ENCODE measurements at places on chromosomes 3 and 15. TPM values are rescaled to one million over a fixed set of nuclear protein-coding genes. Genes with fewer than 3 reads are reported as not detected.

DNA sequence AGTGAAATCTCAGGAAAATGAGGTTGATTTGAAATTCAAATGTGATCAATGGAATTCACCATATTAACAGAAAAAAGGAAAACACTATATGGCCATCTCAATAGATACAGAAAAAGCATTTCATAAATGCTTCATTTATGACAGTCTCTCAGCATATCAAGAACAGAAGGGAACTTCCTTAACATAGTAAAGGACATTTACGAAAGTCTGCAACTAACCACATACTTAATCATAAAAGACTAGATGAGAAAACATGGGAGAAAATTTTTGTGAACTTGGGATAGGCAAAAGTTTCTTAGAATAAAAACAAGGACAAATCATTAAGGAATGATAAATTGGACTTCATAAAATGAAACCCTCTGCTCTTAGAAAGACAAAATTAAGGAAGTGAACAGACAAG is 24.7 kb upstream of the TIPARP start:
- H3K36me3 ChIP-seq = no peaks in the 10 kb centered on the region
- DNase-seq = no peak
- H3K27me3 ChIP-seq = no peaks in the 10 kb centered on the region
- no peak overlapping the region for H3K27ac ChIP-seq
- H3K4me1 ChIP-seq = no peaks in the 10 kb centered on the region
- no peak overlapping the region for H3K4me3 ChIP-seq

Gene GRK7
- polyA plus RNA-seq = not detected

DNA sequence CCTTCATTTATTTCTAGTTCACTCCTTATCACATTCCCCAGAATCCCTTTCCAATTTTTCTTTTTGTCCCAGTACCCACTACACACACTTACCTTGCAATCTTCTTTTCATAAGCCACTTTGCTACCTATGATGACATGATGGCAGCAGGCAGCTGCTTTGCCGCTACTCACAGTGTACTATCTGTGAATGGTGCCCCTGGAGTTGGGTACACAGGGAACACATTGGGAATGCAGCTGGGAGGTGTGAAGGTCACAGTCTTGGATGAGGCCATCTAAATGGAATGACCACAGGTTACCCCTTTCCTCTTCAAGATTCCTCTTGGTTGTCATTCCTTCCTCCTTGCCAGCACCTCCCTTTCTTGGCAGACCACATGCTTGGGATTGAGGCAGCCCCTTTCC is 20.8 kb upstream of the TNIK start:
- H3K27ac ChIP-seq = no peak overlapping the region
- H3K27me3 ChIP-seq = no peaks in the 10 kb centered on the region
- no peaks in the 10 kb centered on the region for H3K36me3 ChIP-seq
- H3K4me3 ChIP-seq = no peak overlapping the region
- H3K4me1 ChIP-seq = peaks cover 1% of the 10 kb centered on the region

DNA sequence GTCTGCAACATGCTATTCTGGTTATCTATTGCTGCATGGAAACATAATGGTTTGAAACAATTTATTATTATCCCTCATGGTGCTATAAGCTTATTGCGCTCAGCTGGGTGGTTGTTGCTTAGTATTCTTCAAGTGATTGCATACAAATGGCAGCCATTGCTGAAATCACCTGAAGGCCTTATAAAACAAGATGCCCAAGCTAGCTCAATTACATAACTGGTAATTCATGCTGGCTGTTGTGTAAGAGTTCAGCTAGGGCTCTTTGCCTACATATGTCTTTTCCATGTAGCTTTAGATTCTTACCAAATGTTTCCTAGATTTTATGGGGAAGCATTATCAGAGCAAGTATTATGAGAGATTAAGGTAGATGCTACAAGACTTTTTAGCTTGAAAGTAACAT is 644.0 kb upstream of the CBLB start:
- no peaks in the 10 kb centered on the region for H3K36me3 ChIP-seq
- H3K4me1 ChIP-seq = no peaks in the 10 kb centered on the region
- no peaks in the 10 kb centered on the region for H3K27me3 ChIP-seq
- no peak for DNase-seq
- no peak overlapping the region for H3K4me3 ChIP-seq

- peaks cover 9% of the 10 kb centered on the region for H3K4me1 ChIP-seq
- H3K27me3 ChIP-seq = no peaks in the 10 kb centered on the region
- peaks cover 6% of the 10 kb centered on the region for H3K36me3 ChIP-seq
- no peak overlapping the region for H3K27ac ChIP-seq
These were observed 24.5 kb downstream of the NIPA1 start for GRCh38 chr15:22810853-22811338.

Gene FLNB
- polyA plus RNA-seq = 22.9 TPM

DNA sequence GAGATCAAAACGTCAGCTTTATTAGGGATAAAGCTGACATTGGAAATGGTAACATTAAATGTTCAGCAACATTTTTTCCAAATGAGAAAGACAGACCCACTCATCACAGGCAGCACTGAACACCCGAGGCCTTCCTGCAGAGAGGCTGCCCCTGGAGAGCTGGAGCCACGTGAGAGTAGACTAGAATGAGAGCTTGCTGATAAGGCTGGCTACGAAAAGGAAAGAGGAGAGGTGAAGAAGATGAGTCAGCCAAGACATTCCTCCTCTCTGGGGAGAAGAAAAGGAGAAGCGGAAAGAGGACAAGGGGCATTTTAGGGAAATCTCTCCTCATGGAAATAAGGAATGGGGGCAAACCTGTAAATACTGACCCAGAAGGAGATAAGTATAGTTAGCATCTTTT is 7.3 kb downstream of the CYP19A1 start:
- DNase-seq = no peak
- H3K27ac ChIP-seq = no peak overlapping the region
- H3K36me3 ChIP-seq = no peaks in the 10 kb centered on the region
- no peaks in the 10 kb centered on the region for H3K27me3 ChIP-seq
- H3K4me3 ChIP-seq = no peak overlapping the region

GRCh38 chr3:146781606-146782005 is 176.5 kb upstream of the PLSCR5 start:
- no peaks in the 10 kb centered on the region for H3K4me1 ChIP-seq
- H3K27me3 ChIP-seq = no peaks in the 10 kb centered on the region
- no peaks in the 10 kb centered on the region for H3K36me3 ChIP-seq

DNA sequence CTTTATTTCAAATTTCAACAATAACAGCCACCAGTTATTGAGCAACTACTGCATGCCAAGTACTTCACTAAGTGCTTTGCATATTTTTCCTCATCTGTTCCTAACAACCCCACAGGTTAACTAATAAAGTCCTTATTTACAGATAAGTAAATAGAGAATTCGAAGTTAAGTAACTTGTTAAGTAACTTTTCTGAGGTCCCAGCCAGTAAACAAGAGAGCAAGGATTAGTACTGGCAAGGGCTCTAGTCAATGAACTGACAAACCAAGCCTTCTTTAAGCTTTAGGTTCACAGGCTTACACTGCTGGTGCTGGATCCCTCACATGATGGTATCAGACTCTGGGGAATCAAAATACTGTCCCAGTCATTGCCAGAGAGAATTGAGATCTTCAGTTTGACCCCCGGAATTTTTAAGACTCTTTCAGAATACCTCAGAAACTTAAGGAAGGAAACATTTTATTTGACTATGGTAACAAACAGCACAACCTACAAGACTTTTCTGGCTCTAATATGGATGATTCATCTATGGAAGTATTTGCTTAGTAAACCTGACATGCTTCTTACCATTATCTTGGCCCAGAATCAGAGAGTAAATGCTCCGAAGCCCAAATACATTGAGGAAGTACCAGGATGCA is 16.5 kb downstream of the EMC3 start:
- DNase-seq = no peak
- no peaks in the 10 kb centered on the region for H3K27me3 ChIP-seq
- H3K4me1 ChIP-seq = no peaks in the 10 kb centered on the region
- no peak overlapping the region for H3K4me3 ChIP-seq
- H3K27ac ChIP-seq = no peak overlapping the region
- peaks cover 31% of the 10 kb centered on the region for H3K36me3 ChIP-seq

Gene PP2D1
- not detected for polyA plus RNA-seq

Gene PRICKLE2
- polyA plus RNA-seq = 0.97 TPM

Gene ALPK3
- polyA plus RNA-seq = 0.96 TPM

Gene ACTRT3
- 1.4 TPM for polyA plus RNA-seq

GRCh38 chr3:169542331-169542751 is 121.2 kb downstream of the MECOM start:
- no peak overlapping the region for H3K4me3 ChIP-seq
- DNase-seq = no peak
- H3K27ac ChIP-seq = no peak overlapping the region
- H3K27me3 ChIP-seq = no peaks in the 10 kb centered on the region
- no peaks in the 10 kb centered on the region for H3K36me3 ChIP-seq

Gene ACSBG1
- polyA plus RNA-seq = 0.24 TPM

DNA sequence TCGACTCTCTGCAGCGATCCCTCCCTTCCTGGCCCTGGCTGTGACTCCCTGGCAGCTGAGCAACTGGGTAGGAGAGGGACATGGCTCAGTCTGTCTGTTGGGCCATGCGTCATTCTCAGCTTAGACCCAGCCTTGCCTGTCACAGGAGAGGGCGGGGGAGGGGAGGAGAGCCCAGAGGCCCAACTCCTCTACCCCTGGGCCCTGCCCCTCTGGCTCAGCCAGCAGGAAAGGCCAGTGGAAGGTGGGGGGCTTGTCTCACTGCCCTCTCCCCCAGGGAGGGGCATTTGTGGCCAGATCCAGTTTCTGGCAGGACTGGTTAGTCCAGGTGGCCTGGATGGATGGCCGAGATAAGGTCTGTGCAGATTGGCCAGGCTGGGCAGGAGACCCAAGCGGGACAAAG is 31.6 kb downstream of the DNAJB8 start:
- no peak for DNase-seq
- H3K4me3 ChIP-seq = no peak overlapping the region
- peaks cover 11% of the 10 kb centered on the region for H3K27me3 ChIP-seq
- H3K27ac ChIP-seq = no peak overlapping the region

Gene CHST13
- polyA plus RNA-seq = 28.3 TPM

Gene AADACL2
- not detected for polyA plus RNA-seq

Gene SPTSSB
- polyA plus RNA-seq = 0.02 TPM

GRCh38 chr3:14016900-14017475 is 107.7 kb downstream of the CHCHD4 start:
- no peaks in the 10 kb centered on the region for H3K36me3 ChIP-seq
- no peaks in the 10 kb centered on the region for H3K27me3 ChIP-seq
- no peak for DNase-seq
- no peaks in the 10 kb centered on the region for H3K4me1 ChIP-seq
- H3K4me3 ChIP-seq = no peak overlapping the region

DNA sequence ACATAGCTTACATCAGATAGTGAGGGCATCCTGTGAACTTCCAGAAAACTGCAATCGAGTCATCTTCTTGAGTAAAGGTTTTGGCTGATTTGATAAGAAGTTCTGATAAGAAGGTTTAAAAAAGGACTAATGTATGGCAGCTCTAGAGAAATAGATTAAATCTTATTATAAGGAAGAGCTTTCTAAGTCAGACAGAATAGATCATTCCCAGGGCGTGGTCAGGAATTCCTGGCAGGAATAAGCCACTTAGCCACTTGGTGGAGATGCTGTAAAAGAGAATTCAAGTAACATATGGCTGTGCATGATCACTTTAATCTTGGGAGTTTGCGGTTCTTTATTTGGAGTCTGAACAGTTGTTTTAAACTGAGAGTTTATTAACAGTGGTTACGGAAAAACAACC is 17.4 kb downstream of the PGBD4 start:
- no peaks in the 10 kb centered on the region for H3K27me3 ChIP-seq
- DNase-seq = no peak
- H3K4me1 ChIP-seq = peaks cover 8% of the 10 kb centered on the region
- H3K27ac ChIP-seq = no peak overlapping the region
